HFF-Myc (cell line): ENCODE measurements at places on chromosomes 1 and 21.
A peak's percentile ranks its signal among the peaks of the same experiment; 100 is the strongest.

DNA sequence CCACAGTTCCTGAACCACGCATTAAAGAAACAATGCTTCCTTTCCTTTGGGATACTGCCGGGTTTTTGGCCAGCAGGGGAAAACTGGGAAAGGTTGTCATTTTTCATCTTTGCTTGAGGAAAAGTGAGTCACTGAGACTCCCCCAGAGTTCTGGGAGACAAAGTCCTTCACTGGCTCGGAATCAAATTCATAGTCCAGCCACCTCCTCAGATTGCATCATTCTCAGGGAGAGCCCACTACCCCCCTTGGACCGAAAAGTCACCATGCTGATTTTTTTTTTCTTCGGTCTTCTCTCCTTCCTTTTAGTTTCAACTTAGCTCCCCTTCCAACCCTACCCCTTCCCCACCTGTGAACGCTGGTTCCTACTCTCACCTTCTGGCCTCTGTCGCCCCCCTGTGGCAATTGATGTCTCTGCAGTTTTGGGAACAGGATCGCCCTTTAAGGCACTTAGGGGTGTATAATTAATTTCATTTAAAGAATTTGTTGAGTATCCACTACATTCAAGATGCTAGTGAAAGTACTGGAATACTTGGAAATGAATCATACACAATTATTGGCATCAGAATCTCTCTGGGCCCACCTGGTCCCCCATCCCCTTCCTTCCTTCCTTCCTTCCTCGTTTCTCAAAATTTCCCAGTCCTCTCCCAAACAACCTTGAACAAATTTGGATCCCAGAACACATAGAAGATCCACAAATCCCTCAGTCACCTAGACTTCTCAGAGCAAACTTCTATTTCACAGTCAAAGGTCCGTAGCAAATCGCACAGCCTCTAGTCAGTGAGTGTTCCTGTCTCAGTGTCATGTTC, 6.9 kb downstream of the ACKR1 start:
- DNase-seq = no peak

- DNase-seq = no peak
Observed at GRCh38 chr1:159171254-159171687, at the start of gene CADM3. CADM3 (plus strand) TSS chr1:159171615; CDS start chr1:159171766, 151 bp downstream.

GRCh38 chr1:225097175-225097574, 167.7 kb downstream of the DNAH14 start:
- DNase-seq = no peak

- DNase-seq = no peak
Observed at GRCh38 chr1:101239095-101240040, 2.5 kb downstream of the S1PR1 start.

GRCh38 chr1:215477632-215478031, 89.5 kb upstream of the KCTD3 start:
- DNase-seq = no peak

DNA sequence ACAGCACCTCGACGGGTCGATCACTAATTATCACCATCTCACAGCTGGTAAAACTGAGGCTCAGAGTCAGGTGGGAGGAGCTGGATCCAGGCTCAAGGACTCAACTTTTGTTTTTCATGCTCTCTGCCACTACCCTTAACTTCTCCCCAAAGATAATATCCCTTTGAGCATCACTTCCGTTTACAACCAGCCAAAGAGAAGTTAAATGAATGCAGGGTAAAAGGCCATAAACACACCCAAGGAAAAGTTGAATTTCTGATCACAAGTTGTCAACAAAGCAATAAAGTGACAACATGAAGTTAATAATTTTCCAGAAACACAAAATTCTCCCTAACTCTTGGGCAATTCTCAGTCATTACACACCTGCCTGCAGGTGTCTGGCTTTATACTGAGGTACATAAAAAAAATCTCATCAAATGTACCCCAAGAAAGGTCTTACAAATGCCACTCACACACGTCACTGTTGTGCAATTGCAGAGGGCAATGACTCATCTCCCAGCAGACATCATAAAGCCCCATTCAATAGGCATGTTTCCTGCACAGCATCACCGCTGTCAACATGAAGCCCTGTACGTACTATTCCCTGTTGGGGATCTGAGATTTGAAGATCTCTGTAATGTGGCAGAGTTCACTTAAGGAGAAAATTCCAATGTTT, 3.4 kb downstream of the OR2T11 start:
- DNase-seq = no peak

GRCh38 chr1:55539652-55540512, 324.7 kb upstream of the USP24 start:
- no peak for DNase-seq

GRCh38 chr1:17198476-17199258, 6.3 kb upstream of the PADI1 start:
- DNase-seq = no peak

- no peak for DNase-seq
Observed at GRCh38 chr1:67189953-67190352, 23.7 kb downstream of the IL23R start.

DNA sequence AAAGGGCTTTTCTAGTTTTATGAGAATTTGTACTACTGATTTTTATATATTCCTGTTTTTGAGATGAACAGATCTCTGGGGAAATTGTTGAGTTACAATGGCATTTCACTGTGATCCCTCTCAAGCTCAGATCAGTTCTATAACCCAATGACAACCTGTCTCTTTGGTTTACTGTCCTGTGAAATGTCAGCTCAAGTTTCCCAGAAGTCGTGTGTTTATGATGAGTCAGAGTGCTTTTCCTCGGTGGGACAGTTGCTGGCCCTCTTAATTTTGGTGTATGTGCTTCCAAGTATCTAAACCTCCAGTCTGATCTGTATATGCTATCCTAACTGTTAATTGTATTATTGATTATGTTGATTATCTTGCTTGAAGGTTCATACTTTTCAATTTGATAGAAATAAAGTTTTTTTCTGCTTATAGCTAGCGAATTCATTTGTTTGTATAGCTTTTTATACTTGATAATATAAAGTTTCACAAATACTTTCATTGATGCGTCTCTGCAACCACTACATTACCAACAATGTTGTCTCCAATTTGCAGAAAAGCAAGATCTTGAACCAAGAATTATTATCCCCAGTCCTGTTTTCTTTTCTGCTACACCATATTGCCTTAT, 77.5 kb upstream of the DNAJC6 start:
- DNase-seq = no peak

- no peak for DNase-seq
Observed at GRCh38 chr1:108532730-108533129, 27.2 kb upstream of the EEIG2 start.

DNA sequence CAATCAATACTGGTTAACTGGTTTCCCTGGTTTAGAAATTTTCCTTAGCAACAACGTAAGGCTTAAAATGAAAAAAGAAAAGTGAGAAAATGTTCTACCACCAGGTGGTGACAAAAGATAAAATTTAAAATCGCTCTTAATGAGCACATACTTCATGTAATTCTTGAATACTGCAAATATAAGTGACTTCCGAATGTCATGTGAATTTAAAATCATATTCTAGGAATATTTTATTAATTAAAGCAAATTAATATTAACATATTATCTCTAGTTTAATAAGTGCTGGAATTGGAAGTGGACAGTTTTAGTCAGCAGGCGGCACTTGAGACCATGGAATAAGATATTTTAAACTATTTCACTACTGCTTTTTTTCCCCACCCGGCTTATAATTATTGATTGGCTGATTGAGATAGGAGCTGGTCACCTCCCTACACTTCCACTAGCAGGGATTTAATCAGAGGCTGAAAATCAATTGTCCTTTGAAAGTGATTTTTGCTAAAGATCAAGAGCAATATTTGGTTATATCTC, 5.0 kb upstream of the ADAMTS1 start:
- no peak for DNase-seq

DNA sequence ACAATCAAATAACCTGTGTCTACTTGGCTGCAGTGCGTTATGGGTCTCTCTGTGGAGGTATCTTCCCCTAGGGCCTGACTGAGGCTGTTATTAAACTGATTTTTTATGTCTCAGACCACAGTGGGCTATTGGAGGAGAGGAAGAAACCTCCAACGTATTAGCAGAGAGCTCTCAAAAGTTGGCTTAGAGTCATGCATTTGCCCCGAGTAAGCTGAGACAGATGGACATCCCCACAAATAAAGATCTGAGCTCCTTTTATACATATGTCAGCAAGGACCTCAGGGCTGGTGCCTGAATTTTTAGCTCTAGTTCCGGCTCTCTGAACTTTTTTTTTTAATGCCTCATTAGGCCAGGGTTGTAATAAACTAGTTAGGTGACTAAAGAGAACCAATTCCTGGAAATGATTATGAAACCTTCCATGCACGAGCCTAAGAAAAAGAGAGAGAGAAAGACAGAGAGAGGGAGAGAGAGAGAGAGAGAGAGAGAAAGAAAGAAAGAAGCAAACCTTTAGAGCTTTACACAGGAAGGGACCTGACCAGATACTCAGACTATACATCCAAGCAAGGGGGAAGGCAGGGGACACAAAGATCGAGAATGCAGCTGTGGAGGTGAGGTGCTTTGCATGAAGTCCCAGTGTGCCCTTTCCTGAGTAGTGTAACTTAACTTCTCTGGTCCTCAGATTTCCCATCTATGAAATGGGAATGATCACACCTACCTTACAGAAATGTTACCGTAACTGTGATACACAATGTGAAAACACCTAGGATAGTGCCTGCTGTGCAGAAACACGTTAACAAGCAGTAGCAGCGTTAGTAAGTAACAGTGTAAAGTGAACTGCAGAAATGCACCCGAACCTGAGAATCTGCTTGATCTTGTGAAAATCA, 8.4 kb upstream of the PIGR start:
- DNase-seq = no peak

- no peak for DNase-seq
Observed at GRCh38 chr1:159960721-159961381, 6.8 kb upstream of the SLAMF9 start.

- no peak for DNase-seq
Observed at GRCh38 chr1:183497218-183497617, 24.9 kb downstream of the SMG7 start.

- DNase-seq = no peak
Observed at GRCh38 chr1:202974856-202975255, 7.8 kb upstream of the CYB5R1 start.

DNA sequence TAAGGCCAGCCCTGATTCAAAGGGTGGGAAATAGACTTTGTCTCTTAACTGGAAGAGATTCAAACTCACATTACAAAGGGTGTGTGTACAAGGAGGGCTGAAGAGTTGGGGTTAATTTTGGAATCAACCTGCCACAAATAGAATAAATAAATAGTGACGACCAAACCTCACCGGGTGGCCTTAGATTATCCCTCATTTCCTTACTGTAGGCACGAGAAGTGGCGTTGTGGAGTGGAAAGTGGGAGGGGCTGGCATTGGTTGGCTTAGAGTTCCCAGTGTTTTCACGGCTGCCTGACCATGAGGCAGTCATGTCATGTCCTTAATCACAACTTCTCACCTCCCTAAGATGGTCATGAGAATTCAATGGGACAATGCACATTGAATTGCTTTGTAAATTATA, 21.3 kb upstream of the RUNX1 start:
- DNase-seq = no peak

GRCh38 chr1:189851806-189852367, 625.8 kb downstream of the BRINP3 start:
- no peak for DNase-seq

- no peak for DNase-seq
Observed at GRCh38 chr1:162179121-162179520, 109.6 kb downstream of the NOS1AP start.

DNA sequence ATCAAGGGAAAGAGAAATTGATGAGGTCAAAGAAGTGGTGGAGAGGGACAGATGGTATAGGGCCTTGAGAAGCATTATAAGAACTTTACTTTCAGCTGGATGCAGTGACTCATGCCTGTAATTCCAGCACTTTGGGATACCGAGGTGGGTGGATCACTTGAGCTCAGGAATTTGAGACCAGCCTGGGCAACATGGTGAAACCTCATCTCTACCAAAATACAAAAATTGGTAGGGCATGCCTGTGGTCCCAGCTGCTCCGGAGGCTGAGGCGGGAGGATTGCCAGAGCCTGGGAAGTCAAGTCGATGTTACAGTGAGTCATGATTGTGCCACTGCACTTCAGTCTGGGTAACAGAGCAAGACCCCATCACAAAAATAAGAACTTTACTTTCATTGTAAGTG, 5.7 kb downstream of the TMEM50A start:
- peak; percentile 65 for DNase-seq

DNA sequence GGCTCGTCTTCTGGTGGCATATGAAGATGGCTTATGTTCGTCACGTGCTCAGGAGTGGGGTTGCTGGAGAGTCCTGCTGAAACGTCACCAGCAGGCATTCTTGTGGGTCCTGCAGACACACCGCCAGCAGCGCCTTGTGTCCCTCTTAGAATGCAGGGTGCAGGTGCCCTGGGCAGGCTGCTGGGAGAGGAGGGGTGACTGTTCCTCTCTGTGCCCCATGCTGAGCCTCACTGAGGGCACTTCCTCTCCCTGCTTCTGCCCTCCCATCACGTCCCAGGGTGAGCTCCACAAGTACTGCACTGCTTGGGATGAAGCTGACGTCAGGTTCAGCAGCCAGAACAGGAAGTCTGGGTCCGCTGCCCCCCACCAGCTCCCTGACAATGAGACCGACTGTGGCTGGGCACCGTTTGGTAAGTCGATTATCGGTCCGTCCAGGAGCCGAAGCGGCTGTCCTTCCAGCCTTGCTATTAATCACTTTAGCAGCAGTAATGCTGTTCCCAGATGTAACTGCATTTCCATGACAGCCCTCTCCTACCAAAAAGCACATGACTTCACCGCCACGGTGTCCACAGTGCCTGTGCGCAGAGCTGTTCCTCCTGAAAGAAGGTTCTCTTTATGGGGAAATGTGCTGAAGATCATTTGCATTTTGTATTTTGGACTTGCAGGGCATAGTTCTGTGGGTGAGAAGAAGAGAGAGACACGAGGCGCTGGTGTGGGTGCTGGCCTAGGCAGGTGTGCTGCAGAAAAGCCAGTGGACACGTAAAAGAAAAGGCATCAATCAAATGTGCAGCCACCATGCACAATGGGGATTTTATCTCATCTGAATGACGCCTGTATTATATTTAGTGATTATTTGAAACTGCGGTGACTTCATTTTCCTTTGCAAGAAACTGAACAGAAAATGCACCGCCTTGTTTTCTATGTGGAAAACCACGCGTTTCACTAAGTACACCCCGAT, 21.0 kb downstream of the SLC37A1 start:
- DNase-seq = no peak

DNA sequence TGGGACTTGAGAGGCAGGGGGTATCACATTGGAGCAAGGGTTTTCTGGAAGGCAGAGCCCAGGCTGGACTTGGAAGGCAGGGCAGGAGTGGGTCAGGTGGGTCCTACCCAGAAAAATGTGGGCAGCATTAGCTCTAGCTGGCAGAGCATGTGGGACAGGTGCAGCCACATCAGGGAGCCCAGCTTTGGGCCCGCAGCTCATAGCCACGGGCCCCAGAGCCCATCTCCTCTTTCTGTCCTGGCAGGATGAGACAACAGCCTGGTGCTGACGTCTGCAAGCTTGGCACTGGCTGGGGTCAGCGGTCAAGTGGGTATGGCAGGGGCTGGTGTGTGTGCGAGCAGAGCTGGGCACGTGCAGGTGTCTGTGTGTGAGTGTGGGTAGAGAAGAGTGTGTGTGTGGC, 154.7 kb downstream of the GRIK3 start:
- DNase-seq = no peak

- no peak for DNase-seq
Observed at GRCh38 chr1:105964879-105965278, 1091.6 kb upstream of the PRMT6 start.
